ENCODE measurements at places on chromosomes 16 and 17. TPM values are rescaled to one million over a fixed set of nuclear protein-coding genes. Genes with fewer than 3 reads are reported as not detected.

The OR1A1 gene
- 0.07 TPM for polyA plus RNA-seq

The KRTAP1-5 gene
- not detected for polyA plus RNA-seq

The ST6GALNAC1 gene
- polyA plus RNA-seq, result 0.61 TPM

The KRT23 gene
- 1.5 TPM for polyA plus RNA-seq

The FBXW10 gene
- 0.46 TPM for polyA plus RNA-seq

The RUNDC3A gene
- 2.2 TPM for polyA plus RNA-seq

The JPH3 gene
- 0.55 TPM for polyA plus RNA-seq

The BCAR1 gene
- 66.0 TPM for polyA plus RNA-seq

The KRT36 gene
- polyA plus RNA-seq, result 0.12 TPM

The TBC1D3E gene
- polyA plus RNA-seq, result not detected

The CES3 gene
- 0.74 TPM for polyA plus RNA-seq

The GRIN2C gene
- polyA plus RNA-seq, result 0.27 TPM

The ACSM2A gene
- polyA plus RNA-seq, result 40.1 TPM

The CHST4 gene
- 0.32 TPM for polyA plus RNA-seq

The CCDC154 gene
- polyA plus RNA-seq, result 1.8 TPM

All from left renal pelvis (tissue), 4 donors.